ENCODE measurements at places on chromosomes 13 and 19.
A peak's percentile ranks its signal among the peaks of the same experiment; 100 is the strongest.

DNA sequence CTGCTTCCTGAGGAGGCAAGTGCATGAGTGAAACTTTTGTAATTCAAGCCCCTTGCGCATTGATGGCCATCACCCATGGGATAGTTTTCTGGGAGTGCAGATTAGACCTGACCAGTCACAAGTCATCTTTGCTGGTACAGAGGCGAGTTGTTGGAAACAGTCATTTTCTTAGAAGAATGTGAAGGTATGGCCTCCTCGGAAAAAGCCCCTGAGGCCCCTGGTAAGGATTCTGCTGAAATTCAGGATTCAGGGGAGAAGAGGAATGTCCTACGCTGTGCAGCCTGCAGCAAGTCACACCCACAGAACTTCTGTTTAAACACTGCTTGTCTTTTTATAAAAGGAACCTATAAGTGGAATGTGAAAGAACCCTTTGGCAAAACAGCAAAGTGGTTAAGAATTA is 11.0 kb upstream of the SPART start:
- DNase-seq, result no peak

DNA sequence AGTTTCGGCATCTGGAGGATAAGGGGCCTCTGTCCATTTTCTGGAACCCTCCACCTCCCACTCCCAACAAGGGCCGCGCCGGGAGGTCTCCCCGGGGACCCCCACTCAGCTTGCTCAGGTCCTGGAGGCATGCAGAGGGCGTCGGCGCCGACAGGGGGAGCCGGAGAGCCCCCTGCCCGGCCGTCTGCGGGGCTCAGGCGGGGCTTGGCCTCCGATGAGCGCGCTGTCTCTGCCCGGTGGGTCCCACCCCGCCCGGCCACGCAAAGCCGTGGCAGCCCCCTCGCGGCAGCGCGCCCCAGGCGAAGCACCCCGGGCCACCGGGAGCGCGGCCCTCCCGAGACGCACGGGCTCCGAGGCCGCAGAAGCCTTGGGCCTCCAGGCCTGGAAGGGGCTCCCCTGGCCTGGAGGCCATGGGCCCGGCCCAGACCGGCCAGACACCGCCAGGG is 149.7 kb upstream of the ZNF536 start:
- no peak for DNase-seq

DNA sequence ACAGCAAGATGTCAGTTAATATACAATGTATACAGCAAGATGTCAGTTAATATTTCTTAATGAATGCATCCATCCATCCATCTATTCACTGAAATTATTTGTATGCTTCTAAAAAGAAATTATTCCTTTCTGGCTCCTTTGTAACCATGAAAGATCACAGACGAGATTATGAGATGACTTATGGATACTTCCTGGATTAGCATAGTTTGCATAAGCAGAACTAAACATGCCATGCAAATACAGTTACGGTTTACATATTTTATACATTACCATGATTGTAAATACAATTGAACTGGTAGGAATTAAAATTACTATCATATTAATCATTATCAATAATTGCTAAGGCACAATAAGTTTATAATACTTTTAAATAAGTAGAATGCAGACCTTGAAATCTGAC is 32.7 kb downstream of the NALCN start:
- DNase-seq, result no peak

DNA sequence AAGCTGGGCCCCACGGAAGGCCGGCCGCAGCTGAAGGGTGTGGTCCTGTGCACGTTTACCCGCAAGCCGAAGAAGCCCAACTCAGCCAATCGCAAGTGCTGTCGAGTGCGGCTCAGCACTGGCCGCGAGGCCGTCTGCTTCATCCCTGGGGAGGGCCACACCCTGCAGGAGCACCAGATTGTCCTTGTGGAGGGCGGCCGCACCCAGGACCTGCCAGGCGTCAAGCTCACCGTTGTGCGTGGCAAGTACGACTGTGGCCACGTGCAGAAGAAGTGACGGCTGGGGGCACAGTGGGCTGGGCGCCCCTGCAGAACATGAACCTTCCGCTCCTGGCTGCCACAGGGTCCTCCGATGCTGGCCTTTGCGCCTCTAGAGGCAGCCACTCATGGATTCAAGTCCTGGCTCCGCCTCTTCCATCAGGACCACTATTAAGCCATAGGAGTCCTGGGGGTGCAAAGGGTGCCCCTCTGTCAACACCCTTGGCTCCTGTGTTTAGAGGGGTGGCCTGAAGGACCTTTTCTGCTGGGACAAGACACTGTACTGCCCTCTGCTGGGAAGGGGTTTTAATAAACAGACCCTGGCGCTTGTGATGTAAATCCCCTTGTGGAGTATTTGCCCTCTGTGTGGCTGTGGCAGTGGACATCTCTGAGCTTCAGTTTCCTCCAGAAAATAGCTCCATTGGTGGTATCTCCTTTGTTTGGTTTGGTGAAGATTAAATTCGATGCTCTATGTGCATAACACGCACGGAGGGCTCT is 1.9 kb downstream of the MRPS12 start:
- peak; percentile 14 for DNase-seq

DNA sequence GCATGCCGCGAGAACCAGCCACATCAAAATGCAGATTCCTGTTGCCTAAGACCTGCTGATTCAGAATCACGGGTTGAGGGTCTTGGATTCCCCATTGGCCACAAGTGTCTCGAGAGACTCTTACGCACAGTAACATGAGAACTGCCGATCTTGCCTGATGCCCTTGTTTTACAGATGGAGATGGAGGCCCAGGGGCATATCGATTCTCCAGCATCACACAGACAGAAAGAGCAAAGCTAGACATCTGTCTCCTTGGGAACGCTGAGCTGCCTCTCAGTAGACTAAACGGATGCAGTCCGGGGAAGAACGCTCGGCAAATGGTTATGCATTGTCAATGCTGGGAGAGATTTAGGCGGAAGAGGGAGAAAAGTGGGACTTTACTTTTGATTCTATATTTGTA is 5.4 kb downstream of the NLRP12 start:
- no peak for DNase-seq

DNA sequence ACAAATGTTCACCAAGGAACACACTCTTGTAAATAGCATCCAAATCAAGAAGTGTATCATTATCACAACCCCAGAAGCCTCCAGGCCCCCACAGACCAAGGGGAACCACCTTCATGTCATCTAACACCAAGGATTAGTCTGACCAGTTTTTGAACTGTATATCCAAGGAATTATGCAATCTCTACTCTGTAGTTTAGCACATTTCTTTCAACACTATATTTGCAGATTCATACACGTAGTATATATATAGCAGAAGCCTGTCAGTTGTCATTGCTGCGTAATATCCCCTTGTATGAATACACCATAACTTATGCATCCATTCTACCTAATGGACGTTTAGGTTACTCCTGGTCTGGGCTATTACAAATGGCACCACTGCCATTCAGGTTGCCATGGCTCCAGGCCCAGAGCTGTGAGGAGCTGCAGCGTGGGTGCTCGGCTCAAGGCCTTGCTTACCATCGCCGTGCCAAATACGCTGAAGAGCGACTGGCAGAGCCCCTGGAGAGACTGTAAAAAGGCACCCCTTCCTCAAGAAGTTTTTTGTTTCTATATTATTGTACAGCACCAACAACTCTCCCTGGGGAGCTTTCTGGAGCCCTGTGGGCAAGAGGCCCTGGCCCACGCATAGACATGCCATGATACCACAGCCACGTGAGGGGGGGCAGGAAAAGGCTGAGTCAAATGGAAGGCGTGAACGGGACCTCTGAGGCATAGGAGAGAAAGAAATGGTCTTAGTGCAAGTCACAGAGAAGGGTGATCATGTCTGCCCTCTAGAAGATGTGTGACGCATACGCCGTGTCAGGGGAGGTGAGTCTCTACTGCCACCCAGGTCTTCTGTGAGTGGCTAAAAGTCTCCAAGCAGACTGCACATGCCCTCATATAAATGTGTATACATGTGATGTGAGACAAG is 10.8 kb downstream of the LATS2 start:
- DNase-seq, result no peak

DNA sequence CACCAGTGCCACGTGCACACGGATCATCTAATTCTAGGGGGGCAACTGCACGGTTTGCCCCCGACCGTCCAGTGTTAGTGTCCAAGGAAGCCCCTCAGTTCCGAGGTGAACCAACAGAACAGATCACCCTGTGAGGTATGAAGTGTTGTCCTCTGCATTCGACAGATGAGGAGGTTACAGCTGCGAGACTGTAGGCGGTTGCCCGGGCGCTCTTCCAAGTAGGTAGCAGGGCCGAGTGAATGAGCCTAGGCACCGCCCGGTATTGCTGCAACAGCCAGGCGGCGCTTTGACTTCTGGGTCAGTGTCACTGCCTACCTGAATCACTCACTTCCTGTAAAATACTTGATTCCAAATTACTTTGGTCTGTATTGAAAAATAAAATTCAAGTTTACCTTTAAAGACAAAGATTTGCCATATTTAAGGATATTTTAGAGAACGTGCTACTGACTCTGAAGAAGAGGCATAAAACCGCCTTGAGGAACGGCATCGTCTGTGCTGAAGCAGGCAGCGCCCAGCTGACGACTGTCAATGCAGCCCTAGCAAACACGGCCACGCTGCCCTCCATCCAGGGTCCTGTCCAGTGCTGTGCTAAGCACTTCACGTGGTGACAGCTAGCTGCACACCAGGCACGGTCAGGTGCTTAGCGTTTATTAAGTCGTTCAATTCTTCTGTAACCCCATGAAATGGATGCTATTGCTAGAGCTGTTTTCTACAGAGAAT is 19.3 kb upstream of the RASA3 start:
- no peak for DNase-seq

DNA sequence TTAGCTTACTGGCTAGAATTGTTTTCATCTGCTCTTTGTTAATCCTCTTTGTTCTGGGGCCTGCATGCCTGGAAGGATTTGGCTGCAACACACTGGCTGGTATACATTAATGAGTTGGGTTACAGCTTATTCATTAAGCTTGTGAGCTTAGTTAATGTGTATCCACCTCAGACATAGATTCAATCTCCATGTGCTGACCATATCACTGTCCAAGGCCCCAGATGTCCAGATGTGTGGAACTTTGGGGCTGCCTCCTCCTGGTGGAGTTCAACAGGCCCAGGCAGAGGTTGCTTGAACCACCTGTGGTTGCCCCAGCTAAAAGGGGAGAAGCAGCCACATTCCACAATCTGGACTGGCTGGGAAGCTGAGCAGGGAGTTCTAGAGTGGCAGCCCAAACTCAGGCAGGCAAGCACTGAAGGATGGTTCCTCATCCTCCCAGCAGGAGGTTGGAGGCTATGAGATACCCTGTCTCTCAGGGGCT is 5.4 kb downstream of the DIAPH3 start:
- DNase-seq, result no peak

- DNase-seq, result no peak
Observed at GRCh38 chr19:53010494-53010893, 3.2 kb upstream of the ERVV-1 start.

GRCh38 chr13:112777637-112778406 is 88.0 kb downstream of the ATP11A start:
- no peak for DNase-seq

DNA sequence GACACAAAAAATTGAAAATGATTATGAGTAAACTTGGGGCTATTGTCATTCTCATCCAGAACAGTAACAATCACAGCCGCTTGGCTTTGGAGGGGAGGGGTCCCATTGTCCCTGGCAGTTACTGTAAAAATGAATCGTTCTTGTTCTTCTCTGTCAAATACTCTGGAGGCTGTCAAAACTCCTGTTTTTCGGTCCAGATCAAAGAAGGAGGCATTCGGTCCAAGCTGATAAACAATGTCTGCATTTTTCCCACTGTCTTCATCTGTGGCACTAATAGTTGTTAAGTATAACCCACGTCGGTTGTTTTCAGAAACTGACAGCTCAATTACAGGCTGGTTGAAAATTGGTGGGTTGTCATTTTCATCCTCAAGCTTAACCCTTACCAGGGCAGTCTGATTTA is 3.4 kb downstream of the PCDH9 start:
- no peak for DNase-seq

DNA sequence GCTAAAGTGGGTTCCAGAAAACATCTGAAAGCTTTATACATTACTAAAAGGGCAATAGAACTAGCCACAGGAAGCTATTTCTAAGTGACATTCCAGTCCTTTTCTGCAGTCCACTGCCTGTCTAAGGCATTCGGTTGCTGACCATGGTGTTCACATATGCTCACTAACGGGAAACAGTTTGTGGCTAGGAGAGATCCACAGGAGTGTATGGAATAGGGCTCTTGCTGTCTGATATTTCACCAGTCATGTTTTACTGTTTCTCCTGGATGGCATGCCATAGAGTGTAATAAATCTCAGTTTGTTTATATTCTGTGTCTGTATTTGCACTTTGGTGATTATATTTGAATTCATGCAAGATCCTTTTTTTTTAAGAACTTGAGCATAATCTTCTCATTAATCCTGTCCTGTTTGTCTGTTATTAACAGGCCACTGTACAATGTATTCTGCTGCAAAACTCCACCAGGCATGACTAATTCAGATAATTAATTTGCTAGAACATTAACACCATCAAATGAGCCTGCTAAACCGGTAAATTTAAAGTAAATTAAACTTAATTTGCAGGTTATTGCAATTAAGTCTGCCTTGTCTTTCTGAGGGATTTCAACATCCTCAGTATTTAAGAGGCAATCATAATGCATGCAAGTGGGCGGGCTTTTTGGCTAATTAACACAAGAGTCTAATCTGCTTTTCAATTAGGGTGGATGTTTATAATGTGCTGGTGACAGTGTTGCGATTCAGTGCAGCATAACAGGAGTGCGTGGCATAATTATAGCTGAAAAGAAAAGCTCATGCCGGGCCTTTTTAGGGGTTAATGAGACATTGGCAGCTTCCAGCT is 201.3 kb downstream of the POU4F1 start:
- no peak for DNase-seq

- DNase-seq, result no peak
Observed at GRCh38 chr19:4272894-4273293, 6.2 kb upstream of the SHD start.

DNA sequence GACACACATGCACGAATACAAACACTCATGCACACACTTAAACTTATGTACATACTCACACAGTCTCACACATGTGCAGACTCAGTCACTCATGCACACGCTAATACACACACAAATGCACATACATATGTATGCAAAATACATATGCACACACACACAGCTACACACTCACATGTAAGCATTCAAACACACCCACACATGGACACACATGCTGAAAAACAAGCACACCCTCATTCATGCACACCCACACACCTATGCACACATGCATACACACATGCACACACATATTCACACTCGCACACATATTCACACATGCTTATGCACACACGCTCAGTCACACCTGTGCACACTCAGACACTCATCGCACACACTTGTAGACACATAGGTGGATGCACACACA is 9.3 kb downstream of the MUC16 start:
- no peak for DNase-seq

- DNase-seq, result no peak
Observed at GRCh38 chr13:59946944-59947343, 216.8 kb downstream of the DIAPH3 start.

GRCh38 chr19:18590273-18591272 is 2.0 kb downstream of the REX1BD start:
- DNase-seq, result peak; percentile 64

- peak; percentile 45 for DNase-seq
Observed at GRCh38 chr19:49614096-49614833, 23.3 kb downstream of the PRR12 start.

- no peak for DNase-seq
Observed at GRCh38 chr19:4441994-4442818, 15.4 kb downstream of the UBXN6 start.

- DNase-seq, result no peak
Observed at GRCh38 chr13:102933122-102933521, 87.3 kb downstream of the ERCC5 start.

Measured in T1000 (cell line).